ENCODE measurements at places on chromosomes 3 and 15. TPM values are rescaled to one million over a fixed set of nuclear protein-coding genes. Genes with fewer than 3 reads are reported as not detected.

The SLC49A4 gene
- 41.8 TPM for total RNA-seq

The SPINK8 gene
- not detected for total RNA-seq

The GOLGA6A gene
- total RNA-seq: under 0.01 TPM

The OIP5 gene
- total RNA-seq: 0.88 TPM

The DAZL gene
- not detected for total RNA-seq

The OXTR gene
- 6.2 TPM for total RNA-seq

The FBXO40 gene
- not detected for total RNA-seq

All from osteoblast (primary cell).